ENCODE measurements at places on chromosomes 1 and 21.
A peak's percentile ranks its signal among the peaks of the same experiment; 100 is the strongest.

GRCh38 chr1:54510715-54511270 lies 37.2 kb upstream of the ACOT11 start:
- no peak for DNase-seq

GRCh38 chr1:63698001-63698838 lies 75.6 kb upstream of the ROR1 start:
- DNase-seq, result no peak

DNA sequence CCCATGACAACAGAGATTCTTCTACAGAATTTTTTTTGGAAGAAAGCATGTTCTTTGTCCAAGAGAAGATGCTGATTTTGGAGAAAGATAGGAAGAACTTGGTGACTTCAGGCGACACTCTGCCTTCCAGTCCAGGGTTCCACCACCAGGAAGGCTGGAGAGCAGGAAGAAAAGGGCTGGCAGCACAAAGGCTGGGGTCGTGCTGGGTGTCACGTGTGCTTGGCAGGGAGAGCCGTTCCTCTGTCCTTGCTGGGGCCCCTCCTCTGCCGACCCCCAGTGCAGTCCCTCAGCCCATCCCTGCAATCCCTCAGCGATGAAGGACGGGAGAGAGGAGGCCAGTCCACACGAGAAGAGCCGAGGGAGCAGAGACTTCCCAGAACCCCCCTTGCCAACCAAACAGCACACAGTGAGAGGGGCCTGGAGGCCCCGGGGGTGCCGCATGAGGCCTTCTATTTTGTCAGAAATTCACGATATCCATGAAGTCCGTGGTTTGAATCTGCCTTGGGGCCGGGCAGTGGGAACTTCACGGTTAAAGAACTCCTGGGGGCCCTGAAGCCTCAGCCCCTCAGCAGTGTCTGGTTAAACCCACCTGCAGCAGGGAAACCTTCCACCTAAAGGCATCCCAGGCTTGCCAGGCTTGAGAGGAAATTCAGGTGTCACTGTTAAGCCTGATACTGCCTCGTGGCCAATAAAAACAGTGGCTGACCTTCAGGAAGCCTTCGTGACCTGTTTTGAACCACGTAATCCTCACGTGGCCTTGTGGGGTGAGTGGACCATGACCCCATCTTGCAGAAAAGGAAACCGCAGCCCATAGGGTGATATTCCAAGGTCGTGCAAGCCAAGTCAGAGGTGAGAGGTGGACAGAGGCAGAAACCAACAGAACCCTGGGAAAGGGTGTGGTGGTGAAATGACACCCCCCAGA lies 3.4 kb downstream of the KRTAP10-12 start:
- DNase-seq, result no peak

DNA sequence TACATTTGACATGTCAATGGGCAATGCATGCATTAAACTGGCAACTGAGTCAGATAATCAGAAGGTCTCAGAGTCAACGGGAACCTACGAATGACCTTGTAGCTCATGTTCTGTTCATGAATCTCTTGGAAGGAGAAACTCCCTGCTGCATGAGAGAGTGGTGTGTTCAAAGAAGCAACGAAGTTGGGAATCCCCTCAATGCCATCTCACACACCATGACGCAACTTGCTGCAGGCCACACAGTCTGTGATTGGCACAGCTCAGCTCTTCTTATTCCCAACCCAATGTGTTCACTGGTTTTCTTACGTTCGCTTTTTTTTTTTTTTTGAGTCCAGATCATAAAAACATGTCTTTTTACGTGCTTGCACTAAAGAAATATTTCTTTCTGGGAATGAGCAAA lies 53.5 kb upstream of the PRDM2 start:
- no peak for DNase-seq

DNA sequence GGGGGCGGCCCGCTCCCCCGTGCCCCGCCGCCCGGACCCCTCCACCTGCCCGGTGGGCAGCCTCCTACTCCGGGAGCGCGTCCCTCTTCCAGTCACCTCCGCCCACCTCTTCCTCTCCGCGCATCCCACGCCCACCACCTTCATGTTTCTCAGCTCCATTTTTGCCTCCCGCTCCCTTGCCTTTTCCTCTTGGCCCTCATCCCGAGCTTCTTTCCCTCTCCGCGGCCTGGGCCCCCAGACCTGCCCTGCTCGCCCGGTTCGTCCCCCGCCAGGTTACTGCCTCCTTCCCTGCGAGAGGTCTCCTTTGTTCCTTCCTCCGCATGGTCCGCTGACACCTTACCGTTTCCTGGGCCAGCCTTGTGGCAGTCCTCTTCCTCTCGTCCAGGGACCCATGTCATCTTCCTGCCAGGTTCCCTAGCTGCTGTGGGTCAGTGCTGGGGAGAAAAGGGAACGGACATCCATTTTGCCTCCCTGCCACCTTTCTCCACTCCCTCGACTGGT lies 563 bp downstream of the QSOX1 start:
- DNase-seq, result peak; percentile 20

GRCh38 chr1:99645203-99645602 lies 710 bp upstream of the PALMD start:
- DNase-seq, result no peak

GRCh38 chr1:177351361-177352108 lies 180.8 kb downstream of the BRINP2 start:
- peak; percentile 51 for DNase-seq
